ENCODE measurements at places on chromosomes 1 and 21.

- no peak for DNase-seq
Observed at GRCh38 chr1:67743072-67743725, 58.2 kb downstream of the GADD45A start.

DNA sequence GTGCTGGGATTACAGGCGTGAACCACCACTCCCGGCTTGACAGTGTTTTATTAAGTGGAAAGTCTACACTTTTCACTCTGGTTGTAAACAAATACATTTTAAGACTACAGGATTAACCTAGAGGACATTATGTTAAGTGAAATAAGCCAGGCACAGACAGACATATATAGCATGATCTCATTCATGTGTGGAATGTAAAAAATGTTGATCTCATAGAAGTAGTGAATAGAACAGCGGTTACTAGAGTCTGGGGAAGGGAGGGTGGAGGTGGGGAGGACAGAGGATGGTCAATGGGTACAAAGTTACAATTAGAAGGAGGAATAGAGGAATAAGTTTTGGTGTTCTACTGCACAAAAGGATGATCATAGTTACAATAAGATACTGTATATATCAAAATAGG is 16.9 kb downstream of the CTH start:
- no peak for DNase-seq

DNA sequence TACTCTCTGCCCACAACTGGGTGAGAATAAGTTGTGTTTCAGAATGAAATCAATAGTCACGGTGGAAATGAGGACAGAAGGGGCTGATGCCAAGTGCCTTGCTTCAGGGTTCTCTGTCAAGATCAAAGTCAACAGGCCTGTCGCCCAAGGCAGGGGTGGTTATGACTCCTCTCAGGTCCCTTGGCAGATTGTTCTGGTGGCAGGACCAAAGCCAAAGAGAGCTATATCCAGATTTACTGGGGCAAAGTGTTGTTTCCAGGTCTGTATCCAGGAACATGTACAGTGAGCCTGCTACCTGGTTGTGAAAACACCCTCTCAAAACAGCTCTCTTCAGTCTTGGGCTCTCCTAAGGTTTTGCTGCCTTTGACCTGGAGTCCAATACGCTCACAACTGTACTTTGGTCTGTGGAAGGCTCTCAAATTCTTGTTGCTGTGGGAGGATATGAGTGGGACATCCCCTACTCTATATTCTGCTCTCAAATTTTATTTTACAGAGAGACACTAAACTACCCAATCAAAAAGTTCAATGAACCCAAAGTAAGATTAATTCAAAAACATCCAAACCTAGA is 175.1 kb upstream of the ETV3 start:
- DNase-seq, result no peak

DNA sequence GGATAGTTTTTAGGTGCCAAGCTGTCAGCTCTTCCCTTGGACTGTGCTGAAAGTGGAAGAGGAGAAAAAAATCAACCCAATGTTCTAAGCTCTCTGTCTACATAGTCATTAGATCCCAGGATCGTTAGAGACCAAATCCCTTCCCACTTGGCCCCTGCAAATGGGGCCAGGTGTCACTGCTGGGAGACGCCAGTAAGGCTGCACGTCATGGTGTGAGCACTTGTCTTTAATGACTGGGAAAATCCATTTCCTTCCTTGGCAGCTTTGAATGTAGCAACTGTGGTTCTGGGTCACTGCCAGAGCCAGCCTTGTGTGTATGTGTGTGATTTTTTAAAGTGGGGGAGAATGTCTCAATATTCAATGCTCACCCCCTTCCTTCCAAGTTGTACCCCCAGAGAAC is 59.9 kb downstream of the MAN1C1 start:
- DNase-seq, result no peak

DNA sequence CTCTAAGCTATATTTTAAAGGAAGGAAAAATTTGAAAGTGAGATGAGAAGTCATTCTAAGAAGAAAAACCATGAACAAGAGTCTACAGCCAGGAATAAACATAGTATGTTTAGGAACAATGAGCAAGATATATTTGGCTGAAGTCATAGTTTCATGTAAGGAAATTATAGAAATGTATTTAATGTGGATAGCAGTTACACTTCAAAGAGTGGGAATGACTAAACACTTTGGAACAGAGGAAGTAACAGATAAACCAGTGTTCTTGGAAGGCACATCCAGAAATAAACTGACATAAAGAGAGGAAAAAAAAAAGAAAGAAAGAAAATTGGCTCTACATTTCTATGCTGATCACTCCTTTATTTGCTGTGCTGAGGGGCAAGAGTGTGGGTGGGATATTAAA is 18.0 kb downstream of the C8A start:
- DNase-seq, result no peak

- no peak for DNase-seq
Observed at GRCh38 chr1:228988664-228989063, 253.4 kb downstream of the RHOU start.

DNA sequence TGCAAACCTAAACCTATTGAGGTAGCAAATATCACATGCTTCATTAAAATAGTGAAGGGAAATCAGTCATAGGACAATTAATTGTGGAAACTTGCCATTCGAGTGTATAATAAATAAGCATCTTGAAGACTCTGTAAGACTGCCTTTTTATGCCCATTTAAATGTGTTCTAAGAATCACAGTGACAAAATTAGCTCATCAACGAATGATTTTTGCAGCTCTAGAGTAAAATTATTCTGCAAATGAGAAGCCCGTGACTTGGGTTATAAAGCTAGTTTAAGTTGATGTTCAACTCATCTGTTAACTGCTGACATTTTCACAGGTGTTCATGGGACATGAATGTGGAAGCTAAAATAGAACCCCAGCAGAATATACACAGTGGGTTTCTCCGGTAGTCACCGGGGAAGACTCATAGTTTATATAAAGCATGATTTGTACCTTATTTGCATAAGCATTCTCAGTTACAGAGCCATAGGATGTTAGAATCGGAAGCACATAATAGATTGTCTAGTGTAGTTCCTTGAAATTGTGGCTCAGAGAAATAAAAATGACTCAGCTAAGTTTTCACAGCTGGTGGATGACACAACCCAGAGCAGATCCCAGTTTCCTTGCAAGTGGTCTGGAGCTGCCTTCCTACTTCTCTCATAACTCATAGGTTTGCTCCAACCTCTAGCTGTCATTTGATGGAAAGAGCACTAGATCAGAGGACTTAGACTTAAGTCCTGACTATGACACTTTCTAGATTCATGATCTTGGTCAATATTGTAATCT is 107.3 kb downstream of the UCHL5 start:
- DNase-seq, result no peak

- no peak for DNase-seq
Observed at GRCh38 chr1:159436469-159436868, 3.1 kb upstream of the OR10J1 start.

Measured in lung (tissue), 17 donors.